ENCODE measurements at places on chromosomes 4 and X.

- DNase-seq, result no peak
These were observed 38.0 kb downstream of the HTT-AS start for GRCh38 chr4:3036131-3036952.

GRCh38 chrX:103417933-103418332 is 41.6 kb downstream of the BEX3 start:
- DNase-seq, result no peak

DNA sequence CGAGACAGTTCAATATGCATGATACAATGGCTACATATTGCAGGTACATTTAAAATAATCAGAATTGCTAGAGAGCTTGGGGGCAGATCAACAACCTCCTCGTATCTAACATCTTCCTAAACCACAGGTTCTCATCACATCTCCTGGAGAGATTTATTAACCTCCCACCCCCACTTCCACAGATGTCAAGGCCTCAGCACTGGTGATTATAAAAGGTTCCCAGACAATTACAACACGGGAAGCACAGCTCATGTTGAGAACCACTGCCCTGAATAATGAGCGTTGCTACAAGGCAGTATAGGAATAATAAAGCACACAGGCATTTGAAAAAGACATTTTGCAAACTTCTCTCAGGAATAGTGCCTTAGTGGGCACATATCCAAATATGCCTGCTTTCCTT is 42.8 kb downstream of the ELOVL6 start:
- DNase-seq, result peak; percentile 72

DNA sequence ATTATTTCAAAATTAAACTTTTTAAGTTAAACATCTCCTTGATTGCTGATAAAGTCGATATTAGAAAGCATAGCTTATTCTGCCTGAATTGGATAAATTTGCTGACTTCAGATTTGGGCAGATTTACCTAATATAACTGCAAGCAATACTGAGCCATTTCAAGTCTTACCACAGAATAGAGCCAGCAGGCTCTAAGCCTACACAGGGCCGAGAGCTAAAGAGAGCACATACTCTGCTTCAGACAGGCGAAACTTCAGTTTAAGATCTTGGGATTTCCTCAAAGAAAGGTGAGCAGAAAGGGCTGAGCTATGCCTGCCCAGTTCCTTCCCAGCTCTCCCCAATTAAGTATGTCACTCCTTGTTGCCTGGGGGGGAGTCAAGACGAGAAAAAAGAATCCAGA is 240.6 kb upstream of the NOCT start:
- no peak for DNase-seq

GRCh38 chr4:146490106-146490505 is 31.6 kb downstream of the SLC10A7 start:
- no peak for DNase-seq

Data from fibroblast of skin of right biceps (primary cell).